ENCODE measurements at places on chromosomes 2 and 18.

- DNase-seq: no peak
These were observed 441.5 kb upstream of the POU3F3 start for GRCh38 chr2:104412384-104412783.

DNA sequence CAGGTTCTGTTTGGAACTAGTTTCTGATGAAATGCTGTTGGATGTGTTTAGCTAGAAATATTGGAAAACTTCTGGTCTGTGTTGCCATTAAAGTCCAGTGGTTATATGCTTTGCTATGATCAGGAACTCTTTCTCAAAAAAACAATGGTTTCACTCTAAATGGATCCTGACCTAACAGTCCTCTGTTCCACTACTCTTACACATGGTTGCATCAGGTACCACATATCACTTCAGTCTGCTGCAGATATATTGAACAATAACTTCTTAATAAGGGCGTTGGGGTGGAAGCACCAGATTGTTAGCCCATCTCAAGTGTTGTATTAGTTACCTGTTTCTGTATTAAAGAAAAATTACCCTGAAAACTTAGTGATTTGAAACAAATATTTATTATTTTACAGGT is 676.6 kb upstream of the GCFC2 start:
- no peak for DNase-seq

DNA sequence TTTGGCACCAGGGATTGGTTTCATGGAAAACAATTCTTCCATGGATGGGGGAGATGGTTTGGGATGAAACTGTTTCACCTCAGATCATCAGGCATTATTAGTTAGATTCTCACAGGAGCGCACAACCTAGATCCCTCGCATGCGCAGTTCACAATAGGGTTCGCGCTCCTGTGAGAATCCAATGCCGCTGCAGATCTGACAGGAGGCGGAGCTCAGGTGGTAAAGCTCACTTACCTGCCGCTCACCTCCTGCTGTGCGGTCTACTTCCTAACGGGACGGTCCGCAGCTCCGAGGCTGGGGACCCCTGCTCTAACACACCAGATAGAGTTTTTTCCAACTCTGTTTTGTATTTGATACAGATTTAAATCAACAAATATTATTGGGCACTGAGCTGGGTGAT is 286.5 kb downstream of the MTX2 start:
- DNase-seq: no peak

- DNase-seq: no peak
These were observed 13.9 kb downstream of the PSMD14 start for GRCh38 chr2:161321944-161322648.

GRCh38 chr2:14297340-14297739 is 335.2 kb upstream of the LRATD1 start:
- DNase-seq: no peak

- DNase-seq: no peak
These were observed 634 bp downstream of the MTIF2 start for GRCh38 chr2:55268288-55268906.

DNA sequence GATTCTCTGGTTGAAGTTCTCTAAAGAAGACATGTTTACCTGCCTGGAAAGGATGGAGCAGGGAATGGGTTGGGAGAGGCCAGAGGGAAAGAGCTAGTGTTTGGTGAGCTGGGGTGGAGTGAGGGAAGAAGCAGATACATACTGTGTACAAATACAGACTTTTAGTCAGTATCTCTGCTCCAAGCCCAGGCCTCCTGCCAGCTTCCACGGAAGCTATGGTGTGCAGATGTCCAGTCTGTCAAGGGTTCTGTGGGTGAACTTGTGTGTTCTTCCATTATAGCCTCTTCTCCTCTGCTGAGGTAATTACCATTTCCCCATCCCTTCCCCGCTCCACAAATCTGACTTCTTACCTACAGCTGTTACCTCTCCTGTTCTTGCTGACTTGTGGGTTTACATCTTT is 208.6 kb downstream of the HRH4 start:
- no peak for DNase-seq

DNA sequence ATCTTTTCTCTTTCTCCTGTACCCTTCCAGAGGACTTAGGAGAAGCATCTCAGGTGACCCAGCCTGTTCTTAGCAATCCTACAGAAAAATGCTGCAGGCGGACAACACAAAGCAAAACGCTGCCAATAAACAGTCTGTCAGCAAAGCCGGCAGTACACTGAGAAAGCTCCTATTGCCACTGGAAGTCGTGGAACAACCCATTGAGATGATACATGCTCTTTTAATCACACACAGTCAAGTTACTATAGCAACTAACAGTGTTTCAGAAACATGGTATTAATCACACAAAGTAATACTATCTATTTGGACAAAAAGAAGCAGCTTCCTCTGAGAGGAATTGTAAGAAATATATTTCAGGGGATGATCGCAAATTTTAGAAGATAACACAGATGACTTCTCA is 10.5 kb downstream of the CTLA4 start:
- no peak for DNase-seq
